ENCODE measurements at places on chromosomes 11 and 22. TPM values are rescaled to one million over a fixed set of nuclear protein-coding genes. Genes with fewer than 3 reads are reported as not detected.

The MED17 gene
- total RNA-seq: 30.1 TPM

GRCh38 chr11:122978299-122978620 is 3.4 kb downstream of the BSX start:
- no peak overlapping the region for H3K27ac ChIP-seq
- H3K4me3 ChIP-seq: no peak overlapping the region
- DNase-seq: no peak
- peaks cover 31% of the 10 kb centered on the region for H3K4me1 ChIP-seq

The TSGA10IP gene
- total RNA-seq: not detected

DNA sequence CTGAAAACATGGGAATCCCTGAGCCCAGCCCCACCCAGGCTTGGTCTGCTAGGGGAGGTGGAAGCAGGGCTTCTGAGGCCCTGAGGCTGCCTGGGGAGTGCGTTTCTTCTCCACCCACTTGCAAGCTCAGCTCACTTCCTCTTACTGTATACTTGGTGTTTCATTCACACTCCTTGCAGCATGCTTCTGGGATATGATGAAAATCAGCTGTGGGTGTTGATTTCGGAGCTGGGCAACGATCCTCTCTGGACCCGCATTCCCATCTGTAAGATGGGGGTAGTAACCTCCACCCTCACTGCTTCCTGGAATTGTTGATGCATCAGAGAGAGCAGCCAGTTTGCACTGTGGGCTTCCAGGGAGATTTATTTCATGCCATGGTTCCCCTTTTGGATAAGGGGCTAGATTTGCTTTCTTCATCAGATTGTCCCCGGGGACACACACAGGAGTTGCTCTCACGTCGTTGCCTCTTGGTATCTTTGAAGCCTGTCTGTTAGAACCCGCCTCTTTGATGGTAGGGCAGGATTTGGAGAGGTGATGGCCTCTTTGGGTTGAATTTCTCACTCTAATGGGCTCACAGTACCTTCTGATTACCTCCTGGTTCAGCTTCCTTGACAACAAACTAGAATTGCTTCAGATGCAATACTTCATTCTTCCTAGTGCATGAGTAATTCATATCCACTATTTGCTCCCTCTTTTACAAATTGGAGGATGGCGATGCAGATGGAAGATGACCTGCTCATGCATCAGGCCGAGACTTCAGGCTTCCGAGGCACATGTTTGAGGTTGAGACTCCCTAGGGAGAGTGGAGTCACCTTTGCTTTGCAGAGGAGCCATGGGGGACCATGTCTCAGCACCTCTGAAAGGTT is 40.4 kb downstream of the BCR start:
- no peaks in the 10 kb centered on the region for H3K27me3 ChIP-seq
- no peaks in the 10 kb centered on the region for H3K36me3 ChIP-seq
- H3K4me1 ChIP-seq: peaks cover 96% of the 10 kb centered on the region
- H3K4me3 ChIP-seq: peak overlapping the region; percentile 47
- peak; percentile 48 for DNase-seq
- peak overlapping the region; percentile 78 for H3K27ac ChIP-seq

GRCh38 chr11:15884777-15885540 is 471.4 kb downstream of the SOX6 start:
- no peak for DNase-seq
- H3K27ac ChIP-seq: no peak overlapping the region
- peaks cover 5% of the 10 kb centered on the region for H3K27me3 ChIP-seq
- no peaks in the 10 kb centered on the region for H3K4me1 ChIP-seq
- no peak overlapping the region for H3K4me3 ChIP-seq
- H3K36me3 ChIP-seq: no peaks in the 10 kb centered on the region

DNA sequence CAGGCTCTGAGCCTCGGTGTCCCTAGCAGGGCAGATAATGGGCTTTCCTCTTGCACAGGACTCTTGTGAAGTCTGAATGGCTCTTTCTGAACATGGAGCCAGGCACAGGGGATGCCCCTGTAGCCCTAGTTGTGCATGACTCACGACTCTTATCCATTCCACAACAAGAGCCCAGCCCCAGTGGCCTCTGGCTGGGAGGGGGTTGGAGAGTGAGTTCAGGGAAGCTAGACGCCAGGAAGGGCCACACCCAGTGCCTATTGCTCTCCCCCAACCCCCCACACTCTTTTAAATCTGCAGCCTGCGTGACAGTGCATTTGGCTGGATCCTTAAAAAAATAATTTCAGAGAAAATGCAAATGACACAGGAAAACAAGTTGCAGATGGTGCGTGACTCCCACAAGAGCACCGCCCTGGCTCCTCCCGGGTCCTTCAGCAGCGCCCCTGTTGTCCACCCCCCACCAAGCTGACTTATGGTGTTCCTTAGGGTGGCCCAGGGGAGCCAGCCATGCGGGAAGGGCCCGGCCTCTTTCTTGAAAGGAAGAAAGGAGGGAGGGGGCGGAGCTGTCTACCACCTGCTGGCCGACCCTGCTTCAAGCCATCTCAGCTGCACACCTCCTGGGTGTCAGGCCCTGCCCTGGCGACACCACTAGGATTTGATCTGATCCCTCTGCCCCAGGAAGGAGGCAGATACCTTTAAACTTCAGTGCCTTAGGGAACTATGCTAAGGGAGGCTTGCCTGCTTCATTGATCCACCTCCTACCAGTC is 74.7 kb downstream of the MN1 start:
- H3K36me3 ChIP-seq: no peaks in the 10 kb centered on the region
- DNase-seq: no peak
- no peaks in the 10 kb centered on the region for H3K4me1 ChIP-seq
- H3K27ac ChIP-seq: no peak overlapping the region

The PICK1 gene
- 14.9 TPM for total RNA-seq

The ESAM gene
- total RNA-seq: 0.65 TPM

DNA sequence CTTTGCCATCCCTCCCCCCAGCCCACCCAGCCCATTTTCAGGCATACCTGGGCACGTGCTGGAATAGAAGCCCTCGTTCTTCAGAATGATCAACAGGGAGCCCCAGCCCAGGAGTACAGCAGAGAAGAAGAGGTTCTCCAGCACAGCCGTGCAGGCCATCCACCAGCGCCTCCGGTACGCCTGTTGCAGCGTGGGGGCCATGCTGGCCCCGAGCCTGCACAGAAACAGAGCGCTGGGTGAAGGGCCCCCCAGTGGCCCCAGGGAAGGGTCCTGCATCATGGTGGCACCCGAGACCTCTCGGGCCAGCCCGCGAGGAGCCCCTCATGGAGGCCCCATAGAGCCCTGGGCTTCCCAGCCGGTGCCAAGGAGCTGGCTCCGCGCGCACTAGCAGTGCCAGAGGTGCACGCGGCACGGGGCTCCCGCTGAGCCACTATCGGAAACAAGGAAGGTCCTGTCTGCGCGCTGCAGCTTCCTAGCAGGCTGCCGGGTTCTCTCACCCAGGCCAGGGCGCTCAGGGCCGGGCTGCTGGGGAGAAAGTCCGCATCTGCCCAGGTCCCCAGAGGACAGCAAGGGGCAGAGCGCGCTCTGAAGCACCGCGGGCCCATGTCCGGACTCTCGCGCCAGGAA is 1.5 kb downstream of the SLC43A1 start:
- DNase-seq: peak; percentile 52
- H3K4me1 ChIP-seq: peaks cover 33% of the 10 kb centered on the region
- H3K36me3 ChIP-seq: peaks cover 13% of the 10 kb centered on the region

The OR2D2 gene
- total RNA-seq: not detected

DNA sequence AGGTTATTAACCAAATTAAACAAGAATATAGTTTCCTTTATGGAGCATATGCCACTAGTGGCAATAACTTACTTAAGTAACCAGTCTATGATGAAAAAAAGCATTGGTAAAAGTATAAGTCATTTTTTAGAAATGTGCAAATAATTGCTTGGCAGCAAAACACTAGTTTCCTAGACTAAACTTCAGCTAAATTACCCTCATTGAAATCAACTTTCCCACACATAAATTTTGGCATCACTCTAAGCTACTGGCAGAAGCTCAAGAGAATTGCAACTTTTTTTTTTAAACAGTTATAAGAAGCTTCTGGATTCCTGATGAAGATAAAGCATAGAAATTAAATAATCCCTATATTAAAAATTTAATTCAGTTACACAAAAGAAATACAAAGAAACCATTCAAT is 12.5 kb downstream of the CCDC34 start:
- no peak for DNase-seq
- no peak overlapping the region for H3K4me3 ChIP-seq
- peaks cover 11% of the 10 kb centered on the region for H3K36me3 ChIP-seq
- no peak overlapping the region for H3K27ac ChIP-seq

The MS4A15 gene
- not detected for total RNA-seq

The MRGPRX3 gene
- total RNA-seq: not detected

DNA sequence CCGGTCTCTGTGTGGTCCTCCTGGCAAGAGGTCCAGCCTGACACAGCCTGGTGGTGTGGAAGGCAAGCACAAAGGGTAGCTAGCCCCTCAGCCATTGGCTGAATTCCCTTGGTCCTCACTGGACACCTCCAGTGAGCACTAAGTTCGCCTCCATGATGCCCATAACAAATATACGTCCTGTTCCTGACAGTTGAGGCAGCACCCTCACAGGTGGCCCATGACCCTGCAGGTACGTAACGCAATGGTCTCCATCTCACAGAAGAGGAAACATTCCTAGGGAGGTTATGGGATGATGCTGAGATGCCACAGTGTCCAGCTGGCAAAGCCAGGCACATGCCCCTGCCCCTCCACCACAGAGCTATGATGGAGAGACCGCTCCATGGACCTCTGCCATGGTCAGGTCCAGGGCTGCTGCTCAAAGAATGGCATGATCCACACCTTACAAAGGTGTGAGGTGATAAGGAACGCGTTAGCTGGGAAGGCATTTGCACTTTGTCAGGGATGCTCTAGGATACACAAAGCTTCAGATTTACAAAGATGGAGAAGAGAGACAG is 1.4 kb upstream of the GNAZ start:
- no peak overlapping the region for H3K27ac ChIP-seq
- H3K4me1 ChIP-seq: peaks cover 6% of the 10 kb centered on the region
- peak overlapping the region; percentile 7 for H3K4me3 ChIP-seq
- no peaks in the 10 kb centered on the region for H3K36me3 ChIP-seq

Measured in activated CD8-positive, alpha-beta T cell treated with anti-CD3 and anti-CD28 coated beads for 36 hours (primary cell).